NCI-H1048 (cell line): ENCODE measurements at places on chromosomes 16 and 17.

GRCh38 chr17:66032082-66032712, 159.7 kb downstream of the CEP112 start:
- no peak for DNase-seq

- DNase-seq, result peak; percentile 50
These were observed at the start of gene ERN1 for GRCh38 chr17:64129765-64130558. TSS of gene ERN1 (minus strand) at chr17:64130144. CDS start at chr17:64130029, 115 bp downstream.

- DNase-seq, result no peak
These were observed 22.5 kb upstream of the NSMCE1 start for GRCh38 chr16:27291106-27291505.

DNA sequence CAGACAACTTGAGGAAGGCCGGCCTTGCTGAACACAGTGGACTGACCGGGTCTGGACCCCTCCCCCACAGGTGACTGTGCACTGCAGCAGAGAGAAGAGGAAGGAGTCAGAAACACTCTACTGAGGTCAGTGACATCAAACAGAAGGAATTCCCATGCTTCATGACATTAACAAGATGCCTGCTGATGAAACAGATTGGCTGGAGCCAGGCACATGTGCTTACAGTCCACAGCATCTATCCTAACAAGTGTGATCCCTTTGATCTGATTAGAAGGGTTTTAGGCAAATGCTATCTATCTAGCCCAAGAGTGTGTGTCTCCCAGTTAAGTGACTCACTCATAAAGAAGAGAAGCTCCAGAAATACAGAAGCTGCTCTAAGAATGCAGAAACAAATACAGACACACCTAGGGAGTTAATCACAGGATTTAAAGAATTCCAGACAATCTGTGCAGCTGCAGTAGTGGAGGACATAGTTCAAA, 90.2 kb downstream of the SYCE1L start:
- DNase-seq, result no peak

DNA sequence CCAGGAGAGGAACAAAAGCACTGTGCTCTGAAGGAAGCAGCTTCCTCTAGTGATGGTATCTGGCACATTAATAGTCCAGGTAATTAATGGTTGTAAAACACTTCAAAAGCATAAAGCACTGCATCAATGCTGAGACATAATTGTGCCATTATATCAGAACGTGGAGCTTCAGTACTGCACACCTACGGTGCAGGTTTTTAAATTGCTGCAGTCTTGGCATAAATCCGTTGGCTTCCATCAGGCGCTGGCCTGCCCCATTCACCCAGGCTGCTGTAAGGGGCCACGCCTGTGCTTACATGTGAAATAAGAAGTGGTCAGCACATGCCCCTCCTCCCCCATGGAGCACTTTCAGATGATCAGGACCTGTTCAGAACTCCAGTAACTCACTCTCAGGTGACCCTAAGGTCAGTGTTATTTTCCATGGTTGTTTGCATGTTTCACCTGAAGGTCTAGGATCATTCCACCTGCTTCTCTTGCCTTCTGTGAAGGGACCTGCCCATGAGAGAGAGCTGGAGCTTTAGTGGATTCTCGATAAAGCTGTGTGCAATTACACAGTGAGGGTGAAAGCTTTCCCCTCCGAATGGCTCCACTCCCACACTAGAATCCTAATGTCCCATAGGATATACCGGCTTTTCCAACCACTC, 345.3 kb downstream of the CA10 start:
- DNase-seq, result no peak

- DNase-seq, result no peak
These were observed 662 bp upstream of the TUBB3 start for GRCh38 chr16:89922477-89922883.

GRCh38 chr16:58039829-58040495, 14.4 kb downstream of the MMP15 start:
- DNase-seq, result no peak

GRCh38 chr16:1309888-1310831, 724 bp downstream of the UBE2I start:
- no peak for DNase-seq

DNA sequence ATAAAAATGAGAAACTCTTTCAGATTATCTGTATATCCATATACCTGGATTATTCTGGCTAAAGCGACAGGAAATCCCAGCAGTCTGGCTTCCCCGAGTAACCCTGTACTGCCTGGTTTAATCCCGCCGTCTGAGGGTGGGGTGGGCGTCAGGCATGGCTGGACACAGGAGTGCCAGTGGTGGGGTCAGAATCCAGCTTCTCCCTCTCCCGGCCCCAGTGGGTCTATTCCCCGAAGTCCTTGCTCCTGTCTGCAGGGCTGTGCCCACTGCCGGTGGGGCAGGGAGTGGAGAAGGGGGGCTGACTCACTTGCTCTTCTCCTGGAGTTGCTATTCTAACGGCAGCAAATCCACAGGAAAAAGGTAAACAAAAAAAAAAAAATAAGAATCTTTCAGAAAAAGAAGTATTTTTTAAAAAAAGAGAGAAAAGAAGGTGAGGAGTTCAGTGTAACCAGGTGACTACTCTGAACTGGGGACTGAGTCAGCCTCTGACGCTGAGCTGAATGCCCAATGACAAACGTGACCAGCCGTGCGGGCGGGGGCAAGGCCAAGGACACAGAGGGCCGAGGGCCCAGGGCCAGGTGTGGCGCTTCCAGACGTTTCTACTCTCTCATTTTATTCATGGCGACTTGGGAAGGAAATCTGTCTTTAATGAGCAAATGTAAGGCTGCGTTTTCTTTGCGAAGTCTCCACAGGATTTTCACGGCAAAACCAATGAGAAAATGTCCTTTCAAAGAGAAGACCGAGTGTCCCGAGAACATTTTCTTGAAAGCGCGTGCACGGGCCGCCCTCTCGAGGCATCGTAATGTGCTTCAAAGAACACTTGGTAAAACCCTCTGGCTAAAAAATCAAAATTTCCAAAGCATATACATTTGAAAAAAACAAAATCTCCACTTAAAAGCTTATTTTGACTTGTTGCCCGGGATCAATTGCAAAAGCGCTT, 20.2 kb downstream of the FOXF1 start:
- DNase-seq, result no peak

- no peak for DNase-seq
These were observed 23.2 kb upstream of the CYTH1 start for GRCh38 chr17:78805301-78805700.

GRCh38 chr16:75264999-75265910, 13.8 kb upstream of the BCAR1 start:
- DNase-seq, result no peak

DNA sequence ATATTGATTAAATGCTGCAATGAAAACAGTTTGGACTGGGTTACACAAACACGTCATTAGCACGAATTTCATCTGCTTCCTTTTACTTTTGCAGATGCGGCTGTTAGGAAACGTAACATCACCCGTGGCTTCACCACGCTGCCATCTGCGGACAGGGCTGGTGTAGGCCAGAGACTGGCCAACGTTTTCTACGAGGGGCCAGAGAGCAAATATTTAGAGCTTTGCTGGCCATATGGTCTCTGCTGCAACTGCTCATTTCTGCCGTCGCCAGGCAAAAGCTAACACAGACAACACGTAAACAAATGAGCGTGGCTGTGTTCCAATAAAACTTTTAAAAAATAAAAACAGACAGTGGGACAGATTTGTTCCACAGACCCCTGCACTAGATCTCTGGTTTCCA, 96.6 kb downstream of the ENGASE start:
- no peak for DNase-seq

GRCh38 chr17:77160875-77161530, 20.2 kb downstream of the SEC14L1 start:
- no peak for DNase-seq

GRCh38 chr16:21281698-21282389, 3.8 kb upstream of the CRYM start:
- no peak for DNase-seq
